ENCODE measurements at places on chromosomes 12 and 14. TPM values are rescaled to one million over a fixed set of nuclear protein-coding genes. Genes with fewer than 3 reads are reported as not detected.

The PHETA1 gene
- 20.4 TPM for polyA plus RNA-seq

The KLHL33 gene
- 0.46 TPM for polyA plus RNA-seq

The ACOT4 gene
- polyA plus RNA-seq, result 1.3 TPM

The AQP6 gene
- 7.3 TPM for polyA plus RNA-seq

The HOXC9 gene
- polyA plus RNA-seq, result 17.9 TPM

The TPPP2 gene
- 0.59 TPM for polyA plus RNA-seq

The SLC25A47 gene
- not detected for polyA plus RNA-seq

- H3K27ac ChIP-seq, result no peak overlapping the region
- peaks cover 5% of the 10 kb centered on the region for H3K4me1 ChIP-seq
- H3K4me3 ChIP-seq, result no peak overlapping the region
- H3K36me3 ChIP-seq, result no peaks in the 10 kb centered on the region
- H3K27me3 ChIP-seq, result no peaks in the 10 kb centered on the region
- DNase-seq, result peak; percentile 78
Measured at GRCh38 chr12:105920161-105920684, 218.5 kb downstream of the NUAK1 start.

- no peaks in the 10 kb centered on the region for H3K36me3 ChIP-seq
- no peak for DNase-seq
- no peak overlapping the region for H3K4me3 ChIP-seq
- no peak overlapping the region for H3K27ac ChIP-seq
- no peaks in the 10 kb centered on the region for H3K4me1 ChIP-seq
- H3K27me3 ChIP-seq, result no peaks in the 10 kb centered on the region
Measured at GRCh38 chr14:69749956-69750355, 17.0 kb upstream of the SRSF5 start.

DNA sequence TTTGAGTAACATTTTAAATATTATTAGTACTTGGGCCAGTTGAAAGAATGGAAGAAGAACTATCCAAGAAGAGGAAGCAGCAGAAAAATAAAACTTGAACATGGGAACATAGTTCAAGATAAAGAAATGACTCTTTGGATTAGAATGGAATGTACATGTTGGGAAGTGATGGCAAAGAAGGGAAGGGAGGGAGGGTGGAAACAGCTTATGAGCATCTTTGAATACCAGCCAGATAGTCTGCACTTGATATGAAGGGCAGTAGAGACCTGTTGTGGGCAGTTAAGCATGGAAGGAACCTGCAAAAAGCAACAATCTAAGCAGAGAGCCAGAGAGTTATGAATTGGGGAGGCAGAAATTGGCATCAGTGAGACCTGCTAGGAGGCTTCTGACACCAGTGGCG lies 10.0 kb upstream of the IL22 start:
- DNase-seq, result no peak
- H3K27ac ChIP-seq, result no peak overlapping the region
- H3K4me3 ChIP-seq, result no peak overlapping the region

DNA sequence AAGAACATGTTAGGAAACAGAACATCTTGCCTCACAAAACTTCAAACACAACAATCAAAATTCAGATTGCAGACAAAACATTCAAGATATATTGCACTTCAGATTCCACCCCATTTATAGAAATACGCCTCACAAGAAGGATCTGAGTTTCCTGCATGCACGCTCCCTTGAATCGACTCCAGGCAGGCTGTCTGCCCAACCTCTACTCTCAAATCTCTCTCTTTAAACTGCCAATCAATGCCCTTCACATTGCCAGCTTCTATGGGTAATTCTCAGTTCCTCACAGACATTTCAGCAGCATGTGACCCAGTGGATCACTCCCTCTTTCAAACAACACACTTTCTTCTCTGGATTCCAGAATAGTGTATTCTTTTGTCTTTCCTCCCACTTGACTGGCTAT lies 184.1 kb downstream of the PRKD1 start:
- H3K27me3 ChIP-seq, result no peaks in the 10 kb centered on the region
- H3K27ac ChIP-seq, result no peak overlapping the region
- DNase-seq, result no peak
- H3K4me1 ChIP-seq, result peaks cover 6% of the 10 kb centered on the region

- peaks cover 51% of the 10 kb centered on the region for H3K4me1 ChIP-seq
- H3K27ac ChIP-seq, result peak overlapping the region; percentile 43
- no peak for DNase-seq
- H3K36me3 ChIP-seq, result peaks cover 3% of the 10 kb centered on the region
- H3K27me3 ChIP-seq, result no peaks in the 10 kb centered on the region
Measured at GRCh38 chr14:68952531-68953195, 26.4 kb downstream of the ACTN1 start.

GRCh38 chr12:124340080-124340900 lies 45.4 kb downstream of the RFLNA start:
- no peak for DNase-seq
- no peak overlapping the region for H3K4me3 ChIP-seq
- H3K27ac ChIP-seq, result no peak overlapping the region
- peaks cover 96% of the 10 kb centered on the region for H3K36me3 ChIP-seq
- no peaks in the 10 kb centered on the region for H3K27me3 ChIP-seq

DNA sequence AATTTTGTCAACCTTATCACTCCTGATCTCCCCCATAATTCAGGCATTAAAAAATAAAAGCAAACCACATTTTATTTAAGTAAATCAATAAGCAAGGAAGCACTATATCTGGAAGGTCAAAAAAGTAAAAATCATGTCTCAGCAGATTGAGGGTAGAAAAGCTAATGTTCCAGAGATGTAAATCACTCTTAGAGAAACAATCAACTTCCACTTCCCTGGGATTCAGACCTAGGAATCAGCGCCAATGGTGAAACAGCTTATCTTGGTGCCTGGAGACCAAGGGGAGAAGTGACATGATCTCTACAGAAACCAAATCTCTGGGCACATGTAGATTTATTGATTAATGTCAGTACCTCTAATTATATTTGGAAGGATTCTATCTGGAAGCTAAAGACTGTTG lies 10.9 kb upstream of the SNX6 start:
- no peaks in the 10 kb centered on the region for H3K4me1 ChIP-seq
- H3K36me3 ChIP-seq, result no peaks in the 10 kb centered on the region
- DNase-seq, result no peak
- no peak overlapping the region for H3K4me3 ChIP-seq

DNA sequence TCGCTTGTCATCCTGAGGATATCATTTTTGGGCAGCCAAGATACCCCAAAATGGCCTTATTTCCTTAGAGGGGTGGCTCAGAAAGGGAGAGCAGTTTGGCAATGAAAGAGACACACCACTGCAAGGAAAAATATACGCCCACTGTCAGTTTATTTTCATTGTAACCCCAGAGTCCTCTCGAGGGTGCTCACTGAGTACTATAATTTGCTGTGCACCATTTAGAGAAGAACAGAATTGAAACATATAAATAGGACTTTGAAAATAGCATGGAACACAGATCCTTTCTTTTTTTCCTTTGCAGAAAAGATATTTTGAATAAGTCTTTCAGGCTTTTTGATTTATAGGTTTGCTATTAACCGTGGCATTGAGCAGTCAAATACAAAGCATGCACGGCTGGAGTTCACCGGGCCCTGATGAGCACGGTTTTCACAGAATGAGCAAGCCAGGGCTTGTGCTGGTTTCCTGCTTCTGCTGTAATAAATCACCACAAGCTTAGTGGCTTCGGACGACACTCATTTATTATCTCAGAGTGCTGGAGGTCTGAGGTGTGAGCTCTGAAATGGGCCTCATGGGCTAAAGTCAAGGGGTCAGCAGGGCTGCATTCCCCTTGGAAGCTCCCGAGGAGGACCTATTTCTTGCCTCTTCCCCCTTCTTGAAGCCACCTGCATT lies 152.3 kb downstream of the ZNF664 start:
- no peaks in the 10 kb centered on the region for H3K27me3 ChIP-seq
- DNase-seq, result no peak
- H3K27ac ChIP-seq, result no peak overlapping the region
- peaks cover 13% of the 10 kb centered on the region for H3K4me1 ChIP-seq
- H3K4me3 ChIP-seq, result no peak overlapping the region

DNA sequence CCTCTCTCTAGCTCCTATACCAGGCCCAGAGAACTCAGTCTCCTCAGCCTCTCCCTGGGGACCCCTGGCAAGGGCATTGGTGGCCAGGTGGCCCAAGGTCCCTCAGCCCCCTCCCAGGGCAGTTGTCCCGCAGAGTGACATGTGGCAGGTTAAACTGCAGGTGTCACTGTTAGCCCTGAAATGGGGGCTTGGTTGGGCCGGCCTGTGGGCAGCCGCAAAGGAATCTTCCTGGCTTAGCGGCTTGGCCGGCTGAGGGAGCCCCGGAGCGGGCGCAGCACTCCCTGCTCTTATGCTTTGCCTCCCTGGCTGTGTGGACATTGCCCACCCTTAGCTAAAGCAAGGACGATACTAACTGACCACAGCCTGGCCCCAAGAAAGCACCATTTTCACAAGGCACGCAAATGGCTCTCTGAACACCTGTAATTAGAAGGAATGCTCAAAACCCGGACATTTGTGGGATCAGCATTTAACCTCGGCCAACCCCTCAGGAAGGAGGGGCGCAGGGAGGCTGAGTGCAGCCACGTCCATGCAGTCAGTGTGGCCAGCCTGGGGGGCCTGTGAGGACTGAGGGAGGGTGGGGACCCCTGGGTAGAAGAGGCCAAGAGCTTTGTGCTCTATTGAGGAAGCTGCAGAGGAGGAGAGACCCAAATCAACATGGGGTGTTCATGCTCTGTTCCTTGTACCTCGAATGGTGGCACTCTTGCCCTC lies 82.2 kb downstream of the PAPOLA start:
- no peaks in the 10 kb centered on the region for H3K36me3 ChIP-seq
- no peak overlapping the region for H3K4me3 ChIP-seq
- peaks cover 48% of the 10 kb centered on the region for H3K4me1 ChIP-seq
- no peak for DNase-seq
- no peaks in the 10 kb centered on the region for H3K27me3 ChIP-seq

GRCh38 chr14:74480046-74480445 lies 13.1 kb downstream of the NPC2 start:
- H3K4me3 ChIP-seq, result no peak overlapping the region
- no peaks in the 10 kb centered on the region for H3K27me3 ChIP-seq

GRCh38 chr12:8701046-8701660 lies 3.4 kb downstream of the RIMKLB start:
- peaks cover 8% of the 10 kb centered on the region for H3K4me1 ChIP-seq
- H3K4me3 ChIP-seq, result no peak overlapping the region
- no peaks in the 10 kb centered on the region for H3K27me3 ChIP-seq
- no peak for DNase-seq
- no peak overlapping the region for H3K27ac ChIP-seq

DNA sequence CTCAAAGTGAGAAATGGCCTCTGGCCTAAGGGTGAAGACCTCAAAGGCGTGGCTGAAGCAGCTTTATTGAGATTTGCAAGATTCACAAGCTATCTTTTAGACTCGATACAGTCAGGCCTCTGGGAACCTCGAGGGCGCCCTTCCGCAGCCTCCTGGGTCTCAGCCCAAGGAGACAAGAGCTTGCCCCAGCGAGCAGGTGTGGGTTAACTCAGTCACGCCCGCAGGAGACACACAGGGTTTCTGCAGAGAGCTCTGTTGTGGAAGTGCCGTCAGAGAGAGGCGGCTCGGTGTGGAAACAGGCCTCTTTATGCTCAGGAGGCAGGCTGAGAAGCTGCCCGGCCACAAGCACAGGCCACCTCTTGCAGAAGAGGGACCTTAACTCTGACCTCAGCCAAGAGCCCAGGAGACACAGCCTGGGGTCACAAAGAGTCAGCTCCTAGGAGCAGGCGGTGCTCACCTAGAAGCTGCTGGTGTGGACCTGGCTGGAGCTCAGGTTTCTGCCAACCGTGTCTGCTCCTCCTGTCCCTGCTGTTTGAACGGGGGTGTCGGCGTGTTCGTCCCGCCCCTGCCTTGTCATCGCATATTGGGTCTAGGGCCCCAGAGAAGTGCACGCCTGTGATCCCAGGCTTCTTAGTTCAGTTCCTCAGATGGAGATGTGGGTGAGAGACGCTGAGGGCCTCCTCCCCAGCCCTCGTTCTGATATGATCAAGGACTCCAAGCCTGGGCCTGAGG lies 42.1 kb upstream of the FBRSL1 start:
- DNase-seq, result no peak
- no peak overlapping the region for H3K4me3 ChIP-seq
- no peaks in the 10 kb centered on the region for H3K27me3 ChIP-seq

GRCh38 chr12:64782191-64782876 lies 23.1 kb upstream of the GNS start:
- no peaks in the 10 kb centered on the region for H3K36me3 ChIP-seq
- H3K4me3 ChIP-seq, result no peak overlapping the region
- no peak for DNase-seq
- H3K4me1 ChIP-seq, result peaks cover 11% of the 10 kb centered on the region
- peaks cover 35% of the 10 kb centered on the region for H3K27me3 ChIP-seq

- no peak for DNase-seq
- H3K36me3 ChIP-seq, result no peaks in the 10 kb centered on the region
- H3K4me3 ChIP-seq, result no peak overlapping the region
- H3K27me3 ChIP-seq, result no peaks in the 10 kb centered on the region
- H3K4me1 ChIP-seq, result no peaks in the 10 kb centered on the region
Measured at GRCh38 chr14:51613416-51613815, 38.3 kb upstream of the FRMD6 start.

DNA sequence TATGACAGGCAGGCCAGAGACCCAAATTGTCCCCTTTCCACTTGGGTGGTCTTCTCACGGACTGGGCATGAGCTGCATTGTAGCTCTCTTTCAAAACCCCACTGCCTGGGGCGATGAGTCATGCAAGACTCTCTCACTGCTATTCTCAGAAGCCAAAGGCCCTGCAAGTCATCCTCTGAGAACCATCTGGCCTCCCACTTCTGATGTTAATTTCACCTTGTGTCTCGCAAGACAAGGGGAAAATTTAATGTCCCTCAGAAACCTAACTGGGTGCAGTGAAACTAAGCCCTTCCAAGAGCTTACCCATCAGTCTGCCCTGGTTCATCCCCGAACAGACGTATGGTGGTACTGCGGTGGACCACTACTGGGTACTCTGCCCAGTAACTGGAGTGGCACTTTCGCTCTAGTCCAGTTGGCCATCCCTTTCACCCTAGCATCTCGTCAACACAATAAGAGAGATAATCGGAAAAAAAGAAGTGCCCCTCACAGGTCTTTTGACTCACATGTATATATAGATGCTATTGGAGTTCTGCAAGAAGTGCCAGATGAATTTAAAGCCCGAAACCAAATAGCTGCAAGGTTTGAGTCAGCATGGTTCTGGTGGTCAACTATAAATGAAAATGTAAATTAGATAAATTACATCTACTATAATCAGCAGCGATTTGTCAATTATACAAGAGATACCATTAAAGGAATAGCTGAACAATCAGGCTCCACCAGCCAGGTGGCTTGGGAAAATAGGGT lies 31.3 kb upstream of the LALBA start:
- no peak overlapping the region for H3K4me3 ChIP-seq
- peak; percentile 14 for DNase-seq

- DNase-seq, result no peak
- H3K4me1 ChIP-seq, result peaks cover 4% of the 10 kb centered on the region
- H3K27me3 ChIP-seq, result no peaks in the 10 kb centered on the region
Measured at GRCh38 chr12:112907415-112908157, 824 bp downstream of the OAS1 start.

Measured in spinal cord (tissue), 10 donors.